ENCODE measurements at places on chromosomes 13 and 19. TPM values are rescaled to one million over a fixed set of nuclear protein-coding genes. Genes with fewer than 3 reads are reported as not detected.

GRCh38 chr13:92255526-92255925, 857.1 kb downstream of the GPC5 start:
- no peak for DNase-seq

- no peak for DNase-seq
Observed at GRCh38 chr13:77820431-77821149, 98.0 kb downstream of the EDNRB start.

DNA sequence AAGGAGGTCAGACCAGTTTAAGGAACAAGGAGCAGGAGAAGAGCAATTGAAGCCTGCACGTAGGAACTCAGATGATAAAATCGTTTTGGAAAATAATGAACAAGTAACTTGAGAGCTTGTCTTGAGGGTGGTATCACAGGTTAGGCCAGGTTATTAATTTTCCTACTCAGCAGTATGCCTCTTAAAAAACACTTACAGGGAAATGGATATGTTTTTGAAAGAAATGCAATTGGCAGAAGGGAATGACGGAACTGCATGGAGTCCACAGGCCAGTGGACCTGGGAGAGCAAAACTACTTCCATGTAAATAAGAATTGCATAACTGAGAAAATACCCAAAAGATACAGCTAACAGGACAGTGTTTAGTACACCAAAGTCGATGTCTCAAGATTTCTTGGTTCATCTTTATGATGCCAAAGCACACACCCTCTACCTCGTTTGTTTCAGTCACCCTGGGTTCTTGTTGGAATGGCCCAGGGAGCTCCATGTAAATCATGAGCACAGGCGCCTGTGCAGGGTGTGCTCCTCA, 35.2 kb downstream of the MBNL2 start:
- no peak for DNase-seq

GRCh38 chr19:30226464-30227011, 145.6 kb upstream of the ZNF536 start:
- no peak for DNase-seq

Gene VMAC
- total RNA-seq, result 7.0 TPM

DNA sequence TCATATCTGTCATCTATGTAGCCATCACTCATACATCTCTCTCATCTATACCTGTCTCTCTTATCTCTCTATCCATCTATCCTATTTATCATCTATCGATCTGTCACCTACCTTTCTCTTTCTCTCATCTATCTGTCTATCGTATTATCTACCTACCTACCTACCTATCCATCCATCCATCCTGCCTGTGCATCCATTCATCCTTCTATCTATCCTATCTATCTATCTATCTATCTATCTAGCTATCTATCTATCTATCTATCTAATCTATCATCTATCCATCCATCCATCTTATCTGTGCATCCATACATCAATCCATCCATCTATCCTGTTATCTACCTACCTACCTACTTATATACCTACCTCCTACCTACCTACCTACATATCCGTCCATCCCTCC, 44.6 kb upstream of the CYP4F8 start:
- DNase-seq, result no peak
